Prostate gland (tissue), 2 donors: ENCODE measurements at places on chromosomes 7 and 10. TPM values are rescaled to one million over a fixed set of nuclear protein-coding genes. Genes with fewer than 3 reads are reported as not detected.
A peak's percentile ranks its signal among the peaks of the same experiment; 100 is the strongest.

Gene NOS3
- total RNA-seq: 10.4 TPM

GRCh38 chr10:86047588-86047987, 319.0 kb downstream of the GRID1 start:
- H3K36me3 ChIP-seq: no peaks in the 10 kb centered on the region
- no peak overlapping the region for H3K4me3 ChIP-seq
- H3K4me1 ChIP-seq: no peaks in the 10 kb centered on the region

- H3K4me1 ChIP-seq: no peaks in the 10 kb centered on the region
- H3K27me3 ChIP-seq: no peaks in the 10 kb centered on the region
- peak; percentile 9 for DNase-seq
- H3K27ac ChIP-seq: no peak overlapping the region
Observed at GRCh38 chr7:69932034-69932628, 333.9 kb downstream of the AUTS2 start.

Gene VGF
- 0.14 TPM for total RNA-seq

Gene AKR1D1
- not detected for total RNA-seq

DNA sequence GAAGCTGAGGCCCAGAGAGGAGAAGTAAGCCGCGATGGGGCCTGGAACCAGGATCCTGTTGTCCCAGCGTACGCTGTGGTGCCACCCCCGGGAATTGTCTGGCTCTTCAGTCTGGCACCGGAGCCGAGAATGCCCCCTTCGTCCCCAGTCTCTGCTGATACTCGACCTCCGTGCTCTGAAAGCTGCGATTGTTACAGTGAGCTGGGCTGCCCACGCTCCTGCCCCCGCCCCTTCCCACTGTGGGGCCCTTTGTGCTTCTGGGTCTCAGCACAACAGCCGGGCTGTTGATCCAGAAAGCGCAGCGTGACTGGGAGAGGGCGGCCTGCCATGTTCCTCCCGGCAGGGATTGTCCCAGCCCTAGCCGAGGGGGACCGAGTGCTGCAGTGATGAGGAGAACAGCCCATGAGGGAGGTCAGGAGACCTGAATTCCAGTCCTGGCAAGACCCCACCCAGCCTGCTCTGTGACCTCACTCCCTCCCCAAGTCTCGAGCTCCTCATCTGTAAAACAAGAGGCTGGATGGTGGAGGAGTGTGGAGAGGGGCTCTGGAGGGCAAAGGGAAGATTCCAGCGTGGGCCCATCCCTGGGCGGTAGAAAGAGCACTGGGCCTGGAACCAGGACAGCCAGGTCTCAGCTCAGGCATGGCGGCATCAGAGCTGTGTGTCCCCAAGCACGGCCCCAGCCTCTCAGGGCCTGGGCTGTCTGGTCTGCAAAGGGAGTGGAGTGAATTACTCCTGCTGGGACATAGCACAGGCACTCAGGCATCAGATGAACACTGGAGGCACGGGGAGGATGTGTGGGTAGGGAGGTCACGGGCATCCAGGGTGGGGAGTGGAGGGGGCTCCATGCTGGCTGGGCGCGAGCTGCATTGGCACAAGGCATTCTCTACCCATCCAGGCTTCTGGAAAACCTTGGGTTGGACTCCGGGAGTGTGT, 43.6 kb downstream of the TSPAN15 start:
- no peaks in the 10 kb centered on the region for H3K4me1 ChIP-seq
- H3K36me3 ChIP-seq: no peaks in the 10 kb centered on the region
- H3K4me3 ChIP-seq: no peak overlapping the region
- H3K27ac ChIP-seq: peak overlapping the region; percentile 23
- DNase-seq: no peak
- no peaks in the 10 kb centered on the region for H3K27me3 ChIP-seq

Gene PVRIG
- not detected for total RNA-seq

Gene MEOX2
- 4.3 TPM for total RNA-seq

- H3K36me3 ChIP-seq: no peaks in the 10 kb centered on the region
- peak; percentile 86 for DNase-seq
- H3K27ac ChIP-seq: peak overlapping the region; percentile 85
- no peaks in the 10 kb centered on the region for H3K4me1 ChIP-seq
Observed at GRCh38 chr10:32980558-32981468, 22.8 kb upstream of the ITGB1 start.

DNA sequence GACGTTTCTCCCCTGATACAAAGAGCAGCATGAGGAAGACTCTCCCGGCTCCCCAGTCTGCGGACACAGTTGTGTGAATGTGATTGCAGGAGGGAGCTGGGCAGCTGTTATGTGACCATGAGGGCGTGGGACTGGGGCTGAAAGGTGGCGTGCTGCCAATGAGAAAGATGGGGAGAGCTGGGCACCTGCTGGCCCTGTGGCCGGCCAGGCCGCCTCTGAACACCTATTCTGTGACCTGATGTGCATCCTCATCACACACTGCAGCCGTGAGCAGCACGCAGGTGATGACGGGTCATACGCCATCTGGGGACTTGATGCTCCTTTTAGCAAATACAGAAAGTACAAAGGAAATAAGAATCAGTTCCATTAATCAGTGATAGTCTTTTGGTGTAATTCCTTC, 86.9 kb downstream of the MGMT start:
- no peaks in the 10 kb centered on the region for H3K36me3 ChIP-seq
- H3K4me1 ChIP-seq: no peaks in the 10 kb centered on the region
- no peak overlapping the region for H3K27ac ChIP-seq
- no peak overlapping the region for H3K4me3 ChIP-seq
- DNase-seq: no peak

Gene FLNC
- total RNA-seq: 150 TPM

DNA sequence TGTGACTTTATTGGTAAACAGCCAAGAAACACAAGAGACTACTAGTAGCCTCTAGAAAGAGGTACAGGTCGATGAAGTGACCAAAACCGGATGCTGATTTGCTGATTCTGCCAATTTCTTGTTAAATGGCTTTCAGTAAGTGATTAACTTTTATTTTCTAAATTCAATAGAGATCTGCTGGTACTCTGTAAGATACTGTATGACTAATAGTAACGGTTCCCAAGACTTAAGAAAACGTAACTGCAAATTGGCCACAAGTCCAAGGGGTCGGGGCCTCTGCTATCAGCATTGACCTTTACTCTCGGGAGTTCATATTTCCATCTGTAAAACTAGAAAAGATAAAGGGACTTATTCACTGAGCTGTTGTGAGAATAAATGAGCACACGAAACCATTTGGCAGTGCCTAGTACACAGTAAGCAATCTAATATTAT, 1.4 kb downstream of the FAM3C start:
- DNase-seq: no peak
- no peak overlapping the region for H3K27ac ChIP-seq
- no peak overlapping the region for H3K4me3 ChIP-seq
- H3K36me3 ChIP-seq: no peaks in the 10 kb centered on the region

- H3K27me3 ChIP-seq: no peaks in the 10 kb centered on the region
- no peak overlapping the region for H3K4me3 ChIP-seq
- no peak overlapping the region for H3K27ac ChIP-seq
- no peak for DNase-seq
Observed at GRCh38 chr7:148503900-148504487, 86.6 kb upstream of the C7orf33 start.

- H3K4me1 ChIP-seq: no peaks in the 10 kb centered on the region
- no peaks in the 10 kb centered on the region for H3K27me3 ChIP-seq
Observed at GRCh38 chr7:143882604-143883078, 19.3 kb downstream of the TCAF1 start.

GRCh38 chr10:44297963-44298362, 86.9 kb downstream of the CXCL12 start:
- no peaks in the 10 kb centered on the region for H3K36me3 ChIP-seq
- H3K27me3 ChIP-seq: peaks cover 7% of the 10 kb centered on the region
- H3K27ac ChIP-seq: no peak overlapping the region
- no peak for DNase-seq

Gene NRCAM
- 1.1 TPM for total RNA-seq

GRCh38 chr10:64394744-64395143, 873.5 kb downstream of the REEP3 start:
- no peaks in the 10 kb centered on the region for H3K4me1 ChIP-seq
- H3K36me3 ChIP-seq: no peaks in the 10 kb centered on the region
- H3K27me3 ChIP-seq: no peaks in the 10 kb centered on the region
- H3K4me3 ChIP-seq: no peak overlapping the region

DNA sequence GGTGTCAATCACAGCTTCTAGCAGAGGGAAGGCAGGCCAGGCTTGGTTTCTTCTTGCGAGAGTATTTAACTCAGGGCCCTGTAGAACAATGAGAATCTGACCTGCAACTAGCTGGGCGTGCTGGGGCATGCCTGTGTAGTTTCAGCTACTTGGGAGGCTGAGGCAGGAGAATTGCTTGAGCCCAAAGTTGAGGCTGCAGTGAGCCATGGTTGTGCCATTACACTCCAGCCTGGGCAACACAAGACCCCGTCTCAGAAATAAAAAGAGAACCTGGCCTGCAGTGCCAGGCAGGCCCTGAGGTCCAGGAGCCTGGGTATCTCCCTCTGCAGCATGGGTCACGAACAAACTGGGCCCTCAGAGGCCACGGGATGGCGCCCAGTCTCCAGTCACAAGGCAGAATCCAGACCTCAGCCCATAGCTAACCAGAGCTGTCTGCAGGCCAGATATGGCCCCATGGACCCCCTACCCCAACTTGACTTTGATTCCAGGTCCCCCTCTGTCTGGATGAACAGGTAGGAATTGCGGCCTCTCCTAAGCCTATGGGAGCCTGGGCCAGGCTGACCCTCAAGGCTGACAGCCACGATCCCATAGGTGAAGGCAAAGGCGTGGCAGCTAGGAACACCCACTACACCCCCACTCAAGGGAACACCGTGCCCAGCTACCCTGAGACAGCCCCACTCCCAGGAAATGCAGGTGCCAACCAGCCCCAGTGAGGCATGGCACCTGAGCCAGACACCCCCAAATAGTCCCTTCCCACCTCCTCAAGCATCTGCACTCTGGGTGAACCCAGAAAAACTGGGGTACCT, 102.7 kb upstream of the TNRC18 start:
- peaks cover 36% of the 10 kb centered on the region for H3K36me3 ChIP-seq
- peak overlapping the region; percentile 99 for H3K4me3 ChIP-seq
- H3K4me1 ChIP-seq: peaks cover 12% of the 10 kb centered on the region

GRCh38 chr7:12738665-12739064, 51.2 kb downstream of the ARL4A start:
- H3K4me1 ChIP-seq: no peaks in the 10 kb centered on the region
- no peak overlapping the region for H3K4me3 ChIP-seq
- no peaks in the 10 kb centered on the region for H3K36me3 ChIP-seq
- H3K27ac ChIP-seq: no peak overlapping the region

- no peak overlapping the region for H3K4me3 ChIP-seq
- no peaks in the 10 kb centered on the region for H3K36me3 ChIP-seq
- H3K27me3 ChIP-seq: no peaks in the 10 kb centered on the region
- no peak for DNase-seq
- no peak overlapping the region for H3K27ac ChIP-seq
- no peaks in the 10 kb centered on the region for H3K4me1 ChIP-seq
Observed at GRCh38 chr7:137454246-137454724, 110.8 kb upstream of the PTN start.

- no peaks in the 10 kb centered on the region for H3K4me1 ChIP-seq
- no peak overlapping the region for H3K4me3 ChIP-seq
- no peak overlapping the region for H3K27ac ChIP-seq
- no peak for DNase-seq
- H3K27me3 ChIP-seq: no peaks in the 10 kb centered on the region
Observed at GRCh38 chr7:48158404-48158803, 12.9 kb upstream of the ABCA13 start.

DNA sequence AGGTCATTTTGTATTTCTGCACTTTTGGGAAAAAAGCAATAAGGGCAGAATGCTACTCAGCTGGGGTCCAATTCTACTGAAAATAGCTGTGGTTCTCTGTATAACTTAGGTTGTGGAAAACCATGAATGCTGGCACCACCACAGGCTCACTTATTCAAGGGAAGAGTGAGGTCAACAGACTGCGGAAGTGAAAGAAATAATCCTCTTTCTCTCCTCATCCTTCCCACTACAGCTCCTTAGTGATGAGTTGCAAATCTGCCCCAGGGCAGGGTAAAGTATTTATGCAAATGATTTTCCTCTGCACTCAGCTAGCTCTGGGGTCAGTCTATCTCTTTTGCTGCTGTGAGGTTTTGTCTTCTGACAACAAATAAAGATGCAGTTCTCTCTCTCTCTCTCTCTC, 74.1 kb upstream of the PTPRZ1 start:
- no peak overlapping the region for H3K4me3 ChIP-seq
- DNase-seq: no peak
- no peaks in the 10 kb centered on the region for H3K4me1 ChIP-seq
- H3K27me3 ChIP-seq: no peaks in the 10 kb centered on the region
- H3K27ac ChIP-seq: no peak overlapping the region

DNA sequence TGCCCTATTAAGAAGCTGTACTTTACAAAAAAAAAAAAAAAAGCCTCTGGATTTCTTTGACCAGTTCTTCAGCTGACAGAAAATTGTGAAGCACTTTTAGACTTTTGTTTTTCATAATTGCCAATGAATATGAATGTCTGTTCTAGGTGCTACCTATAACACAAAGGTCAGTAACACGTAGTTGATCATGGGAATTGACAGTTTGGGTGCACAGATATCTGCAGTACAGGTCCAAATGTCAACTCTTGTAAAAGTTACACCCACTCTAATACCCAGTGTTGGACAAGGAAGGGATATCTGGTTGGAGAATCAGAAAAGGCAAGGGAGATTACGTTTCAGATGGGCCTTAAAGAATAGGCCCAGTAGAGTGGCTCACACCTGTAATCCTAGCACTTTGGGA, 1.8 kb downstream of the REEP3 start:
- H3K4me3 ChIP-seq: no peak overlapping the region
- no peaks in the 10 kb centered on the region for H3K27me3 ChIP-seq
- no peaks in the 10 kb centered on the region for H3K36me3 ChIP-seq
- peaks cover 8% of the 10 kb centered on the region for H3K4me1 ChIP-seq

DNA sequence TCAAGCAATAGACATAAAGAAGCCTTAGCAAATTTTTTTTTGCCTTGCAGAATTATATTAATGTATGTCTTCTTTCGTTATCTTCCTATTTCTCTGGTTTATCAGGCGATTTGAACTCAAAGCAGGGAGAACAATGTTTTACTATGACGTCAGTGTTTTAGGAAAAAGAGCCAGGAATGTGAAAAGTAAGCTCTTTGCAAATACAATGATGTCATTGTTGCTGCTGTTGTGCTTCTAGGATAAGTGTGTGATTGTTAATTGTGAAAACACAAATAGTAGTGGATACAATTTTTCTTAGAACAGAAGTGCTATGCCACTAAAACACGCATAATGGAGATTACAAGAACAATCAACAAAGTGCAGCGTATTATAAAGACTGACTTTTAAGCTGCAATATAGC, 9.5 kb upstream of the AUTS2 start:
- H3K4me1 ChIP-seq: no peaks in the 10 kb centered on the region
- no peaks in the 10 kb centered on the region for H3K36me3 ChIP-seq
- H3K27me3 ChIP-seq: no peaks in the 10 kb centered on the region
- no peak for DNase-seq

Gene FAM20C
- 37.8 TPM for total RNA-seq

- no peaks in the 10 kb centered on the region for H3K36me3 ChIP-seq
- H3K27ac ChIP-seq: no peak overlapping the region
- no peak overlapping the region for H3K4me3 ChIP-seq
- H3K4me1 ChIP-seq: no peaks in the 10 kb centered on the region
- no peak for DNase-seq
- H3K27me3 ChIP-seq: no peaks in the 10 kb centered on the region
Observed at GRCh38 chr7:46411236-46411635, 490.2 kb upstream of the IGFBP3 start.
